ENCODE measurements at places on chromosomes 6 and 20.

DNA sequence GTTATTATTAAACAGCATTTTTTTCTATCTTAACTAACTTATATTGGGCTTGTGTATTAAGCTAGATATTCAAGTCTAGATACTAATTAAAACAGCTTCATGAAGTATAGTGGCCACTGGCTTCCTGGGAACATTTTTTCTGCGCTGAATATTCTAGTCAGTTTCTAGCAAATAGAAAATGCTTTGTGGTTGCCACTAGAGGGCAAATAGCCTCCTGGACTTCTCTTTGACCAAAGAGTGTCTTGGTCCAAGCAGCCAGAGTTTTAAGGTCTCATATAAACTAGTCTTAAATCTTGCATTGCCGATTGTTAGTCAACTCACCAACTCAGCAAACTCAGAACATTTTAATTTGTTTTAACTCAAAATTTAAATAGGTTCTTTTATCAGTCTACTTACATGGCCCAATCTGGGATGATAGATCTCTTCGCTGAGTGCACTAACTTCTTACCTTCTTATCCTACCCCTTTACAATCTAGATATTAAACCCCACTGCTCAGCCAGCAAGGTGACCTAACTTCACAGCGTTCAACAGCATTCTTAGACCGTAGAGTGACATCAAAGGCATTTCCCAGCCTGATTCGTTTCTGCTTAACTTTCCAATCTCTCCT is 24.6 kb upstream of the ID4 start:
- H3K27ac ChIP-seq, result no peak overlapping the region
- no peak for DNase-seq
- H3K27me3 ChIP-seq, result no peaks in the 10 kb centered on the region
- no peak overlapping the region for H3K4me3 ChIP-seq
- H3K36me3 ChIP-seq, result no peaks in the 10 kb centered on the region

DNA sequence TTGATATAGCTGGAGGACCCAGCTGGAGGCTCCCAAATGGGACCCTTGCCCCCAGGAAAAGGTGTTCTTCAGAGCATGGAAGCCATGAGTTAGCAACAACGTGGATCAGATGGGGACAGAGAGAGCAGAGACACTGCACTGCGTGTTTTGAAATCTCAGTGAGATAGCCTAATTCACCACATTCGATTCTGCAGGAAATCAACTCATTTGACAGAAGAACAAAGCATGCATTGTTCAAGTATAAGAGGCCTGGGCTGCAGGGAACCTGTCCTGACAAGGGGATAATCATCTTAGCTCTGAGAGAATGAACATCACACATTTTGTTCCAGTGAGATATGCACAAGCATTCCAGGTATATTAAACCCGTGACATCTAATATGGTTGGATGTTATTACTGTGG is 450.2 kb downstream of the CDH26 start:
- no peak for DNase-seq
- no peak overlapping the region for H3K27ac ChIP-seq
- H3K4me1 ChIP-seq, result peaks cover 7% of the 10 kb centered on the region
- H3K4me3 ChIP-seq, result no peak overlapping the region
- H3K27me3 ChIP-seq, result no peaks in the 10 kb centered on the region

GRCh38 chr6:107202876-107203468 is 87.7 kb upstream of the BEND3 start:
- peaks cover 2% of the 10 kb centered on the region for H3K36me3 ChIP-seq
- H3K4me3 ChIP-seq, result no peak overlapping the region
- H3K4me1 ChIP-seq, result no peaks in the 10 kb centered on the region
- DNase-seq, result no peak

DNA sequence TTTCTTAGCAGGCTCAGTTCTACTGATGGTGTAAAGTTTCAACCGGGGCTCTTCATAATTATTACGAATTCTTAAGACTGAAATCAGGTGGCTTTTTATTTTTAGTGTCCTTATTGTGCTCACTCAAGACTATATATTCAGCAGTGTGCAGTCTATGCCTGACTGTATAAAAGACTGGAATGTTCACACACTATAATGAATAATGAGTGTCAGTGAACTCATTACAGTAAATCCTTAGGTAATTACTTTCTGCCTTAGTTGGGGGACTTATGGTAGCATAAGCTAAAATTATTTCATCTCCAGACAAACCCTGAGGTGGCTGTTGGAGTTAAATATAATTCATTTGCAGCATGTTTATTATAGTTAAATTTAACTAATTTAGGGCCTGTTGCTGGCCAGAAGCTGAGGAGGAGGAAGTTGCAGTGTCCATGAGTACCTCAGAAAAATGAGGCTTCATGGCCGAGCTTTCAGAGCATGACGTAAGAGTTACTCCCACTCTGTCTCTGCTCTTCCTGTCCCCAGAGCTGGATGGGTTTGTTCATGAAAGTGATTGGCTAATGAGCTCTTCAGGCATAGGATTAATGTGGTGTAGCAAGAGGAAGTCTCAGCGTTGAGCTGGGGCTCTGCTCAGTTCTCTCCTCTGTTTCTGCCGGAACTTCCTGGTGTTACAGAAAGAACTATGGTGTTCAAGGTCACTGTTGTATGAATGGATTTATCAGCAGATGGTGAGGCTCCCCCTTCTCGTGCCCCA is 335.7 kb downstream of the NRN1 start:
- H3K4me1 ChIP-seq, result peaks cover 50% of the 10 kb centered on the region
- peak overlapping the region; percentile 7 for H3K4me3 ChIP-seq
- peak; percentile 50 for DNase-seq
- H3K27ac ChIP-seq, result peak overlapping the region; percentile 79
- H3K27me3 ChIP-seq, result no peaks in the 10 kb centered on the region

DNA sequence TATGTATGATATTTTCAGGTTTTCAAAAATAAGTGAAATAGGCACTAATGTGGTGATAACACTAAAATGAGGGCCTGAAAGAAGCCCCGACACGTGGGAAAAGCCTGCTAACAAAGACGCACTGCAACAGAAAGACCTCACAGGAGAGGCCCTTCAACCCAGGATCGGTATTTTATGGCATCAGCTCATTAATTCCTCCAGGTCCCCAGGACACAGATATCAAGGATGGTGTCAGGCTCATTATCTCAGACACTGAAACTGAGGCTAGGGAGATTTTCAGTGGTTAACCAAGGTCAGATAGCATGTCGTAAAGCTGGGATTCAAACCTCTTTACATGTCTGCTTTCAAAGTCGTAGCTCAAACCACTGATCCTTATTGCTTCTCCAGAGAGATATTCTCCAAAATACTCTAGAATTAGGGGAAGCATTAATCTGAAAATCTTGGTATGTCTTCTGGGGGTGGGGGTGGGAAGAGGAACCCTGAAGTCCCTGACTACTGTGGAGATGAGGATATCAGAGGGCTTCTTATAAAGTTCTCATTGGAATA is 64.1 kb downstream of the PPP1R3G start:
- no peak overlapping the region for H3K27ac ChIP-seq
- DNase-seq, result no peak

DNA sequence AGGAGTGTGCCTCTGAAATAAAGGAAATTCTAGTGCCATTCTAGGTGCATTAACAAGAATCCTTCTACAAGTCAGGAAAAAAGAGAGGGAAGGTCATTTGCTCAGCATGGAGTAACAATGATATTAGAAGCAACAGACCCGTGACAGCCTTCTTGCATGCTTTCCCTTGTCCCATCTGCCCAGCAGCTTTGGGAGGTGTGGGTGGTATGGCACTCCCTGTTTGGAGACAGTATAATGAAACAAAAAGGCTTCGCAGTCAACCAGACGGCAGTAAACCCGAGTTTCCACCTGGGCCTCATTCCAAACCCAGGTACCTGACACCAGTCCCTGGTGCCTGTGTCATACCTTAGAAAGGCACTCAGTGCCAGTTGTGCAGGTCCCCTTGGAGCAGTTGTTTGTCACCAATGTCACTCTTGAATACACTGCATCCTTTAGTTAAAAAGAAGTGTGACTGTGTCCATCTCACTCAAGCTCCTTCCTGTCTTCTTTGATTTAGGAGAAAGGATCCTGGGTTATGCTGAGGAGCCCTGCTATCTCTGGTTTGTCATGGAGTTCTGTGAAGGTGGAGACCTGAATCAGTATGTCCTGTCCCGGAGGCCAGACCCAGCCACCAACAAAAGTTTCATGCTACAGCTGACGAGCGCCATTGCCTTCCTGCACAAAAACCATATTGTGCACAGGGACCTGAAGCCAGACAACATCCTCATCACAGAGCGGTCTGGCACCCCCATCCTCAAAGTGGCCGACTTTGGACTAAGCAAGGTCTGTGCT is 14.7 kb downstream of the STK35 start:
- H3K4me3 ChIP-seq, result no peak overlapping the region
- H3K4me1 ChIP-seq, result peaks cover 22% of the 10 kb centered on the region
- no peaks in the 10 kb centered on the region for H3K27me3 ChIP-seq
- H3K27ac ChIP-seq, result no peak overlapping the region
- peaks cover 63% of the 10 kb centered on the region for H3K36me3 ChIP-seq
- DNase-seq, result no peak

GRCh38 chr6:63245420-63245819 is 34.2 kb downstream of the FKBP1C start:
- no peak overlapping the region for H3K4me3 ChIP-seq
- H3K27me3 ChIP-seq, result no peaks in the 10 kb centered on the region
- H3K36me3 ChIP-seq, result no peaks in the 10 kb centered on the region
- no peak for DNase-seq

DNA sequence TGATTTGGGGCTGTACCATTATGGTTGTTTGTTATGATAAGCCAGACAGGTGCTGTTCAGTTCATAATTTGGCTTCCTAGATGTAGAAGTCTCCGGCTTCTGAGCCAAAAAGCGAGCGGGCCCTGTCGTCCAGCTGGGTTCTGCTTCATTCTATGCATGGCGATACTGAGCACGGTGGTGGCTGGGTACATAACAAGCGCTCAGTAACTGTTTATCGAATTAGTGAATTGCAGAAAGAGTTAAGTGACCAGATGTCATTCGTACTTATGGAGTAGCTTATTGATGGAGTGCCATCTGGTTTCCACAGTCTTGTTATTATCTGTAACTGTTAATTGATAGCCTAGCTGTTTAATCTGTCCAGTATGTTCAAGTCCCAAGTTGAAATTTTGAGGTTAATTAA is 85.0 kb downstream of the DTD1 start:
- no peaks in the 10 kb centered on the region for H3K4me1 ChIP-seq
- no peak overlapping the region for H3K27ac ChIP-seq
- H3K27me3 ChIP-seq, result no peaks in the 10 kb centered on the region
- H3K36me3 ChIP-seq, result no peaks in the 10 kb centered on the region
- H3K4me3 ChIP-seq, result no peak overlapping the region

- peaks cover 8% of the 10 kb centered on the region for H3K27me3 ChIP-seq
- H3K27ac ChIP-seq, result no peak overlapping the region
- peaks cover 4% of the 10 kb centered on the region for H3K4me1 ChIP-seq
These were observed 58.7 kb downstream of the VEGFA start for GRCh38 chr6:43828711-43829110.

GRCh38 chr20:58141971-58142842 is 86.2 kb downstream of the ANKRD60 start:
- no peak overlapping the region for H3K4me3 ChIP-seq
- H3K36me3 ChIP-seq, result no peaks in the 10 kb centered on the region
- H3K27me3 ChIP-seq, result peaks cover 7% of the 10 kb centered on the region
- H3K4me1 ChIP-seq, result no peaks in the 10 kb centered on the region

DNA sequence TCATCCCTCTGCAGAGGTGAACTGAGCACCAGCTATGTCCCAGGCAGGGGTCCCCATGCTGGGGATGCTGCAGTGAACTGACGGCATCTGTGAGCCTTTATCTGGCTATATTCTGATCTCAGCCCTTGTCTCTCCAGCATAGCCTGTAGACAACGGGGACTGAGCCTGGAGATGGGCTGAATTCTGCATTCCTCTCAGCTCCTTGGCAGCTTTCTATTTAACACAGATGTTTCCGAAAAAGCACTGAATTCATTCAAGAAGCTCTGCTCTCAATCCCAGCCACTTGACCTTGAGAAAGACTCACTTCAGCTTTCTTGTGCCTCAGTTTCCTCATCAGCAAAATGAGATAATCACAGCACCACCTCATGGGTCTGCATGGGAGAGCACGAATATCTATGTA is 204.4 kb upstream of the PMEPA1 start:
- DNase-seq, result no peak
- no peak overlapping the region for H3K4me3 ChIP-seq
- H3K27me3 ChIP-seq, result peaks cover 3% of the 10 kb centered on the region

DNA sequence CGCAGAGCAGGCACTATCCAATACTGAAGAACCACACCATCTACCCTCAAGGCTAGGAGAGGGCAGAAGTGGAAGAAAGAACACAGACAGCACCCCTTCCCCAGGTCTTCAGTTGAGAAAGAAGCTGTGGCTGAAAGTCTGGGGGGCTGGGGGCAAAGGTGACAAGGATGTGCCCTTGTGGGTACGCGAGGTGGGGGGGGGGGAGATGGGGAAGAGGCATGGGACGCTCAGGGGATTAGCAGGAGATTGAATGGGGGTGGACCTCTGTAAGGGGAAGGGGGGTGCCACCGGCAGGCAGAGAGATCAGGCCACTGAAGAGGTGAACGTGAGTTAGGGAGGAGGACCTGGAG is 1.1 kb downstream of the B4GALT5 start:
- H3K27ac ChIP-seq, result no peak overlapping the region
- H3K4me1 ChIP-seq, result peaks cover 26% of the 10 kb centered on the region
- H3K36me3 ChIP-seq, result no peaks in the 10 kb centered on the region
- no peaks in the 10 kb centered on the region for H3K27me3 ChIP-seq

GRCh38 chr20:63828124-63828523 is 2.9 kb downstream of the ZBTB46 start:
- no peak for DNase-seq
- no peak overlapping the region for H3K4me3 ChIP-seq
- no peaks in the 10 kb centered on the region for H3K36me3 ChIP-seq
- peaks cover 42% of the 10 kb centered on the region for H3K27me3 ChIP-seq
- no peak overlapping the region for H3K27ac ChIP-seq

DNA sequence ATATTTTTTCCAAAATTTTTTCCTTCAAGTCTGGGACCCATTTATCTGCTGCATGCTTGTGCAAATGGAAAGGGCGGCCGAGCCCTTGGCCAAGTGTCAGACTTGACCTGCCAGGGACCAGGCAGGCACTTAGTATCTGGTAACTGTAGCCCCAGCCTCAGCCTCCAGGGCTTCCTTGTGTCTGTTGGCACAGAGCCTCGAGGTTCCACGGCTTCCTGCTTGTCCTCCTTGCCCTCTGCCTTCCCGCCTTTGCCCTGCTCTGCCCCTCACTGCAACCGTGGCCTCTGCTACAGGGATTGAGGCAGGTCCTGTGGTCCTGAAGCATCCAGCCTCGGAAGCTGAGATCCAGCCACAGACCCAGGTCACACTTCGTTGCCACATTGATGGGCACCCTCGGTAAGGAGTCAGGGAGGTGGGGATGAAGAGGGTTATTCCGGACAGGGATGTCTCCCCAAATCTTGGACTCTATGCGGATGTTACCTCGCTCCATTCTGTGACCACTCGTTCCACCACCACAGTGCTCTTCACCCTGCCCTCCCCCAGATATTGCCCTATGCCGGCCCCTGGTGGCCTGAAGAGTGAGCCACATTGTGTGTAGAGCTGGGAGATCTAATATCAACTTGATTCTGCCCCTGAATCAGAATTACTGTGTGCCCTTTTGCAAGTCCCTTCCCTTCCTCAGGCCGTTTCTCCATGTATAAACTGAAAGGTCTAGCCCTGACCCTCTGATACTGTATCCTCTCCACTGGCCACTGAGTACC is 41.5 kb upstream of the SRF start:
- DNase-seq, result peak; percentile 28
- H3K36me3 ChIP-seq, result no peaks in the 10 kb centered on the region
- H3K27me3 ChIP-seq, result no peaks in the 10 kb centered on the region
- no peak overlapping the region for H3K4me3 ChIP-seq
- H3K27ac ChIP-seq, result no peak overlapping the region
- no peaks in the 10 kb centered on the region for H3K4me1 ChIP-seq

- no peaks in the 10 kb centered on the region for H3K27me3 ChIP-seq
- H3K36me3 ChIP-seq, result peaks cover 45% of the 10 kb centered on the region
- DNase-seq, result no peak
- no peak overlapping the region for H3K27ac ChIP-seq
- H3K4me3 ChIP-seq, result no peak overlapping the region
- H3K4me1 ChIP-seq, result peaks cover 19% of the 10 kb centered on the region
These were observed 54.9 kb downstream of the UBR2 start for GRCh38 chr6:42618686-42619085.
